ENCODE measurements at places on chromosomes 4 and X.

DNA sequence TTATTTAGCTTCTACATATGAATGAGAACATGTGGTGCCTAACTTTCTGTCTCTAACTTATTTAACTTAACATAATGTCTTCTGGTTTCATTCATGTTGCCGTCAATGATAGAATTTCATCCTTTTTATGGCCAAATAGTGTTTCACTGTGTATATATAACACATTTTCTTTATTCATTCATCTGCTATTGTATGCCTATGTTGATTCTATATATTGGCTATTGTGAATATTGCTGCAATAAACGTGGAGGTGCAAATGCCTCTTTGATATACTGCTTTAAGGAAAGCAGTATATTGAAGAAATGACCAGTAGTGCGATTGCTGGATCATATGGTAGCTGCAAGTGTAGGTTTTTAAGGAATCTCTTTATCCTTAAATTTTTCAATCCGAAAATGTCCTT, 10.0 kb upstream of the CSN1S1 start:
- DNase-seq: no peak

DNA sequence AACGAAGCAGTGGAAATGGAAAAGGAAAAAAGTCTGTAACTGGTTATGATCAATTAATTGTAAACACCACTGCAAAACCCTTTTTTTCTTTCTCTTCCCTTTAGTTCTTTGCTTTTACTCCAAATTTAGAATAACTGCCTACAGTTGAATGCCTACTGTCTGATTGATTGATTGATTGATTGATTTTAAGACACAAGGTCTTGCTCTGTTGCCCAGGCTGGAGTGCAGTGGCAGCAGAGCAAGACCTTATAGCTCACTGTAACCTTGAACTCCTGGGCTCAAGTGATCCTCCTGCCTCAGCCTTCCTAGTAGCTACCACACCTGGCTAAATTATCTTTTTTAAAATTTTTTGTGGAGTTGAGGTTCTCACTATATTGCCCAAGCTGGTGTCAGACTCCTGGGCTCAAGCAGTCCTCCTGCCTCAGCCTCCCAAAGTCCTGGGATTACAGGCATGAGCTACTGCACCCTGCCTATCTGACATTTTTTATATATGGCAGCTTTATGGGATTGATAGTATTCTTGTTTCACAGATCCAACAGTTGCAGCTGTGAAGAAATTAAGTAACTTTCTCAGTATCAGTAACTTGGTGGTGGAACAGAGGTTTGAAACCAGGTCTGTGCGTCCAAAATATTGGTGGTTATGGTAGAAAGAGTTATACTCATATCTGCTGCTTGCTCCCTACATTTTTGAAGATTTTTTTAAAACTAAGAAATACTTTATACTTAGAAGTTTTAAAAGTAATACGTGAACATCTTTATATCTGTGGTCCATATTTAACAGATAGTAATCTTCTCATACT, 12.4 kb downstream of the UBE2K start:
- DNase-seq: no peak

DNA sequence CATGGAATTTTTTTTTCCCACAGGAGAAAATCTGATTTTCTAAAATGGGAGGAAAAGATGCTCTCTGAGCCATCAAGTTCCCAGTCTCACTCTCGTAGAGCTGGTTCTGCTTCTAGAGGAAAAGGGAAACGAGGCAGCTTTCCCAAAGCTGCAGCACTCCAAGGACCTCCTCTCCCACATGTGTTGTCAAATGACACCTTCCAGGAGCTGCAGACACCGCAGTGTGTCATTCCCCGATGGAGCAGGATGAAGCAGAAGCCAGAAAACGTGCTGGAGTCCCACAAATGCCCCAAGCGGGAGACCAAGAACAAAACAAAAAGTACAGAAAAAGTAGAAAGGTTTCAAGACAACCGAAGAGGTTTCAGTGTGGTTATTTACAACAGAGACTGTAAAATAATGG, 348.1 kb downstream of the ARHGAP10 start:
- DNase-seq: no peak

GRCh38 chrX:152960115-152960514, 33.8 kb downstream of the PNMA5 start:
- no peak for DNase-seq

DNA sequence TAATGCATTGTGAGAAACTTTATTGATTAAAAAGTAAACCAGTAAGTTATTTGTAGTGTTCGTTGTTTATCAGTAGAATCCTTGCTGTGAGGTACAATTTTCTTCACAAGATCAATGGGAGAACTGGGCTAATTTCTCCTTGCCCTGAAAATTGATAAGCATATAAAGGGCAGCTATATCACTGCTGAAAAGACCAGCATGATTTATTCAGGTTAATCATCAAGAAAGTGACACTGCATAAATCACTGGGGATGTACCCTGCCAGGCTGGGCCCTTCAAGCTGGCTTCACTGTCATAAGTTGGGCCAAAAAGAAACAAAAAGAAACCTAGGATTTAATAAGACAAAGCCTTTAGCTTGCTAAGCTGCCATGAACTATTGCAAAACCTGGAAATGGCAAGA, 746.7 kb downstream of the STPG2 start:
- no peak for DNase-seq
